ENCODE measurements at places on chromosomes 11 and 22. TPM values are rescaled to one million over a fixed set of nuclear protein-coding genes. Genes with fewer than 3 reads are reported as not detected.

The FGF19 gene
- not detected for total RNA-seq

The ALDH3B1 gene
- total RNA-seq: 8.6 TPM

DNA sequence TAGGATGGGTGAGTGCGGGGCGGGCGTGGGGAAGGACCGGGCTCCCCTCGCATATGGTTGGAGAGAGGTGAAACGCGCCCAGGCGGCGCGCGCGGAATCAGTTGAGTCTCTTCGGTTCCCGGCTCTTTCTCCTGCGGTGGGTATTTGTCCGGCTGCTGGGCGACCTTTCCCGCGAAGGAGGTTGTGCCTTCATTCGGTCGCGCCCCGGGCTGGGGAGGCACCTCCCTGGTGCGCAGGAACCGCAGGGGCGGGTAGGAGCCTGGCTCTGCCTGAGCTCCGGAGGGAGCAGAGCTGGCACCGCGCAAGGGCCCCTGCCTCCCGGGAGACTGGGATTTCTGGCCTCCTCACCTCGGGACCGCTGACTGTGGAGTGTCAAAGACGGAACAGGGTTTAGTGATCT is 27.5 kb downstream of the SAA4 start:
- no peak for DNase-seq

- no peak for DNase-seq
These were observed 9.8 kb upstream of the OR9I1 start for GRCh38 chr11:58135171-58135570.

GRCh38 chr22:46038516-46039430 is 61.8 kb upstream of the WNT7B start:
- DNase-seq: no peak

GRCh38 chr11:2171591-2172003 is at the start of gene TH:
Gene TH (minus strand): TSS chr11:2171815. CDS start chr11:2171786, 29 bp downstream.
- DNase-seq: no peak

The XBP1 gene
- total RNA-seq: 238 TPM

DNA sequence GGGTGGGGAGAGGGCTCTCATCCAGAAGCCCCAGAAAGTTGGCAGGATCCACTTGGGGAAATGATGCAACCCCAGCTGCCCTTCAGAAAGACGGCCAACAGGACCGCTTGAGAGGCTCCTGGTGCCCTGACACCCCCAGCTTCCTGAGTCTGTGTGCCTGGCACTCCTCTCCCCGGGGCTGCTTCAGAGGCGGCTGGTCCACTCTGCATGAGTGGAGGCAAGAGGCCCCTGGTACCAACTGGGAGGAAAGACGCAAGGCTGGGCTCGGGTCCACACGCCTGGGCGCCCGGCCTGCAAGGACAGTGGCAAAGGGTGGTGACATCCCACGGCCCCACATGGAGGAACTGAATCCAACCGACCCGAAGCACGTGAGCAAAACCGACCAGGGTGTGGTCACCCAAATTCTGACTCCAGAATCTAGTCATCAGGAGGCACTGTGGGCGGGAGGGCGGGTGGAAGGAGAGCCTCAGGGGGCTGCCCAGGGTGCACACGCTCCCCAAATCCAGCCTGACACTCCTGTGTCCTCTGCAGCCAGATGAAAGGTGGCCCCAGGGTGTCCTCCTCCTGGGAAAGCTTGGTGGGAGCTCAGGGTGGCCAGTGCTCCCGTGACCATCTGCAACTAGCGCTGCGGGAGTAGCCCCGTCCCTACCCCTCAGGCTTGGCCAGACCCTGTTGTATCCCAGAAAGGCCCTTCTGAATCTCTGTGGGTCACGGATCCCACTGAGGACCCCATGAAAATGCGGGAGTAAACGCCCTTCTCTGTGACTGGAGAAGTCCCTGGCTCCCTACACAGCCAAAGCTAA is 3.7 kb downstream of the RNH1 start:
- peak; percentile 77 for DNase-seq

DNA sequence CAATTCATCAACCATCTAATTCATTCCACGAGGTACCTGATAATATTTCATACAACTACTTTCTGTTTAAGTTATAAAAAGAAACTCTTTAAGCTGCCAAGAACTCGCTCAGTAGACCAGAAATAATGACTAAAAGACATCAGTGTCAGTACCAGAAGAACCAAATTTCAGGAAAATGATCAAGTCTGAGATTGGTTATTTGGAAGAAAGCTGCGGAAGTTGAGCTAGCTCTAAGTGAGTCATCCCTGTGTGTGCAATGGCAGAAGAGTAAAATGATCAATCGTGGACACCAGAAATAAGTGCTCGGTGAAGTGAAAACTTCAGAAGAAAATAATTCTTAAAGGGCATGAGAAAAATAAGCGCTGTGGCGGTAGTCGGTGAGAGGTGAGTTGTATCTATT is 933.2 kb upstream of the CHORDC1 start:
- no peak for DNase-seq

The CARD18 gene
- total RNA-seq: not detected

DNA sequence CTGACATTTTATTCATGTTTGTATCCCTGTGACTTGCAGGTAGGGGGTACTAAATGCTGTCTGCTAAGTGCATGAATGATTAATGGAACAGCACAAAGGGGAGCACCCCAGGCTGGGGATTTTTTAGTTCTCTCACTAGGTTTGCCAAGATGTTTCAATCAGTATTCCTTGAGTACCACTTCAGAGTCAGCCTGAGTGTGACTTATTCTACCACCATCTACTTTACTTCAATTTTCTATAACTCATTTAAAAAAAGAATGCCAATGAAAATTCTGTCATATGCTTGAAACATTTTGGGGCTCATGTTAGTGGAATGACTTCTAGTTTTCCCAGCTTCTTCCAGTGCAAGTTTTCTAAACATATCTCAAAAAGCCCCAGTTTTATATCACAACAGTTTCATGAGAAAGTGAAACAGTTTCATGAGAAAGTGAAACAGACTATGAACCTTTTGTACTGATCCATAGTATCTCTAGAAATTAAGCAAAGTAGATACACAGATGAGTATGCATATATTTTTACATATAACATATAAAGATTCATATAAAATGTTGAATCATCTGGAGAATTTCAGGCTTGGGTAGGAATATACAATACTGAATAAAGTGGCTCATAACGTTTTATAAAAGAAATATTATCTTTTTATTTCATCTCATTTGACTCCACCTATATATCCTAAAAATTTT is 252.4 kb downstream of the GRM5 start:
- no peak for DNase-seq

The CRYBB1 gene
- not detected for total RNA-seq

Data from mucosa of descending colon (tissue), 3 donors.